ENCODE measurements at places on chromosomes 3 and 15.

GRCh38 chr3:13812034-13812471 lies 67.8 kb downstream of the WNT7A start:
- DNase-seq, result no peak

DNA sequence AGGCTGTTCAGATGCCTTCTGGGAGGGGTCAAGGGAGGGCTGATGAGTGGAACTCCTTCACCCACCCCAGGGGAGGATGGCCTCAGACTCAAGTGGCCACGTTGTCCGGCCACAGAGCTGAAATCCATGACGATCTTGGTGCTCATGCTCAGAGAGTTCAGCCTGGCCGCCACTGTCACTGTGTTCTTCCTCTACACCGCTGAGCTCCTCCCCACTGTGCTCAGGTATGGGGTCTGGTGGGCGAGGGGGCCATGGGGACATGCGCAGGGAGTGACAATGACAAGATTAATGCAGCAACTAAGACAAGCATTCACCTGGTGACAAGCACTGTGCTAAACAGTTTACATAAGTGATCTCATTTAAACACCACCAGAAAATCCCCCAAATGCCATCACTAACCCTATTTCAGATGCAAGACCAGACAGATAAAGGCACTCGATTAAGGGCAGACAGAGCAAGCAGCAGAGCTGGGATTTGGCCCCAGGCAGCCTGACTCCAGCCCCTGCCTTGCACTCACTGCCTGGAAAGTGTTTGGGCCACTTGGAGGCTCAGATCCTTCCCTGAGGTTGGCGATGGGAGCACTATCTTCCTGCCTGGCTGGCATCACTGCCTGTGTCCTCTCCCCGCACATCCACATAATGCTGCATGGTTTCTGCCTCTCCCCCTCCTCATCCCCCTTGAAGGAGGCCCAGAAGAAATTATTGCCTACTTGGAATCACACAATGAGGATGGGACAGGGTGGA lies 30.9 kb upstream of the XYLB start:
- DNase-seq, result no peak

GRCh38 chr3:28295898-28296490 lies 52.5 kb upstream of the ZCWPW2 start:
- no peak for DNase-seq

DNA sequence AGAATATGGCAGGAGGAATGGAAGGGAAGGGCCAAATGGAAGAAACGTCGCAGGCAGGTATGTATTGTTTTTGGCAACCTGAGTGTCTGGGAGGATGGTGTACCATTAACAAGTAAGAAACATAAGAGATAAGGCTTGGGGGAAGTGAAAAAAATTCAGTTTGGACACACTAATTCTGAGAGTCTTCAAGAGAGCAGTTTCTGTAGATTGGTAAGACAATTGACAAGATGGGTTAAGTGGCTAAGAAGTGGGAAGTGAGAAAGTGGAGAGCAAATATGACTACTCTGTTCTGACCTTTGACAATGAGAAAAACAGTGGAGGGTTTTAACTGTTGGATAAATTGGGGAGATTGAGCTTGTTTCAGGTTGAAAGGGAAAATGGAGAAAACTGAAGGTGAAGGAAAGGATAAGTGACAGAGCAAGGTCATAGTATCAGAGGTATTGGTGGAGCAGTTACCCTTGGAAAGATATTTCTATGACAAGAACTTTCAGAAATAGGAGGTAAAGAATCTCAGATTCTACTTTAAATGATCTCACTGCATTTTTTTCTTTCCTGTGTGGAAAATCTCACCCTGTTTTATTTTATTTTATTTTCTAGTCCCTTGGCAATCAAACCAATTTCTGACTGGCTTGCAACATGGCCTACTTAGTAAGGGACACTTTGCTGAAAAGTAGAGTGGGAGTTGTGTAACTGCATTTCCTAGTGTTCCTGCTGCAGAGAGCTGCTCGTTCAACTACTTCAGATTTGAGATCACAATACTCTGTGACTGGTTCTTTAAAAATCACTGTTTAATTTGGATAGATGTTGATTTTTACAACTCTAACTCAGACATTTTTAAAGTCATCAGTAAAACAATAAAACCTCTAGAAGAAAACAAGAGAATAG lies 23.1 kb upstream of the GABPB1 start:
- DNase-seq, result no peak

DNA sequence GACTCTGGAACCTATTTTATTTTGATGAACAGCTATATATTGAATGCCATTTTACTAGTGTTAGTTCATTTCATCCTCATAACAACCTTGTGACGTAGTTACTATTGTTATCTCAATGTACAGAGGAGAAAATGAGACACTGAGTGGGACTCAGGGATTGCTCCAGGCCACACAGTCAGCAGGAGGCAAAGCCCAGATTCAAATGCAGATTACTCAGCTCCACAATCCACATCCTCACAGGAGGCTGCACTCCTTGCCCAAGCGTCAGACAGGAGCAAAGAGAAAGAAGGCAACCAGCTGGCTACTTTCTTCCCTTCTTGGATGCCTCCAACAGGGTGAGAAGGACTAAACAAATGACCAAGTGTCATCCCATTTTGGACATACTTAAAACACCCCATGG lies 92.0 kb upstream of the CCDC54 start:
- no peak for DNase-seq

DNA sequence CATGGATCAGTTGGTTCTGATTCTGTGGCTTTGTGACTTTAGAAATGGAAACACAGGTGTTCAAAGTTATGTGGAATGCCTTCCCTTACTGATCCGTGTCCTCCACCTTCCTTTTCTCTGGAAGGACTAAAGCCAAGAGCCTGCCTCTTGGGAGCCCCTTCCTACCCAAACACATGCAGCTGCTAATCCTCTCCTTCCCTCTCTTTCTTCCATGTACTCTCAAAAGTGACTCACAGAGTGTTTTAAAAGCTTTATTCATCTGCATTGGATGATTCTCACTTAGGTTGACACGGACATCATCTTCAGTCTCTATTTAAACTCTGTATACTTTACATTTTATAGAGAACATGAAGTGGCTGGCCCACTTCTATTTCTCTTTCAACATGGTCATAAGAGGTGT lies 856.5 kb upstream of the ARPP21 start:
- no peak for DNase-seq

DNA sequence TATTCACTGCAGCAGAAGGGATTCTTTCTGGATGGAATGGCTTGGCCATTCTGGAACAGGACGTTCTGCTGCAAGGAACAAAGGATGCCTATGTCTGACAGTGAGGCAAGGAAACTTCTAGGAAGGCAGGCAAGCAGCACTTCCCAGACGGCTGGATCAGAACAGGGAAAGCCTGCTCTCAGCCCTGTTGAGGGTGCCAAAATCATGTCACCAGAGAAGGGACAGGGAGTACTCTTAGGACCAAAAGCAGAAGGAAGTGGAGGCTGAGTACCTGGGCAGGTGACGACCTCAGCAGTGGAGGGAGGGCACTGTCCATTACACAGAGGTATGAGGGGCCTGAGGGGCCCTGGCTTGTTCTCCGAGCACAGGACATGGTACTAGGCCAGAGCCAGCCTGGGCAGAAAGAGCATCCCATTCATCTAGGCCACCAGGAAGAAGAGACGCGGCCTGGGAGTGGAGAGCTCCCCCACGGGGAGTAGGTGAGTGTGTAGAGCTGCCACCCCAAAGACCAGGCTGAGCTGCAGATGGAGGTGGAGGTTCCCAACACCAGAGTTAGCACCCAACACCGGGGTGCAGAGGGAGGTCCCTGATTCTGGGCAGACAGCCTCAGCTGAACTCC lies 9.6 kb downstream of the KLF15 start:
- DNase-seq, result no peak
